Smooth muscle cell of trachea (primary cell): ENCODE measurements at places on chromosomes 7 and 10. TPM values are rescaled to one million over a fixed set of nuclear protein-coding genes. Genes with fewer than 3 reads are reported as not detected.

HOXA7 gene
- total RNA-seq, result not detected in 2 replicates

SMIM30 gene
- 50.8 and 98.2 TPM in 2 replicates for total RNA-seq

C10orf53 gene
- total RNA-seq, result not detected in 2 replicates

EN2 gene
- total RNA-seq, result not detected in 2 replicates

ZPBP gene
- total RNA-seq, result not detected in 2 replicates

NUTM2B gene
- 0.15 and 1.2 TPM in 2 replicates for total RNA-seq

SORCS3 gene
- total RNA-seq, result not detected in 2 replicates

GDF10 gene
- 44.9 and 178 TPM in 2 replicates for total RNA-seq

OR6V1 gene
- not detected in 2 replicates for total RNA-seq

RNF133 gene
- 0.33 and 0.73 TPM in 2 replicates for total RNA-seq

MGMT gene
- 30.1 and 32.1 TPM in 2 replicates for total RNA-seq

PPP1R17 gene
- total RNA-seq, result not detected in 2 replicates

RSBN1L gene
- 16.0 and 24.3 TPM in 2 replicates for total RNA-seq

TWIST1 gene
- total RNA-seq, result 76.5 and 118 TPM in 2 replicates

MLXIPL gene
- 0.66 TPM in 1 of 2 replicates, not detected in the other for total RNA-seq

IL2RA gene
- not detected in 2 replicates for total RNA-seq

CXCL12 gene
- 42.0 and 133 TPM in 2 replicates for total RNA-seq

NRF1 gene
- 9.3 and 12.2 TPM in 2 replicates for total RNA-seq

SHTN1 gene
- 0.99 and 3.2 TPM in 2 replicates for total RNA-seq

LEP gene
- total RNA-seq, result not detected in 2 replicates

GFRA1 gene
- 0.15 and 0.50 TPM in 2 replicates for total RNA-seq

FAM149B1 gene
- 33.5 and 44.3 TPM in 2 replicates for total RNA-seq

SAP25 gene
- not detected in 2 replicates for total RNA-seq

IL6 gene
- total RNA-seq, result 2.2 and 15.1 TPM in 2 replicates

PDE1C gene
- 0.29 and 0.50 TPM in 2 replicates for total RNA-seq

FGF8 gene
- 0.17 TPM in 1 of 2 replicates, not detected in the other for total RNA-seq

POT1 gene
- total RNA-seq, result 36.6 and 42.9 TPM in 2 replicates
